ENCODE measurements at places on chromosomes 6 and 20.

DNA sequence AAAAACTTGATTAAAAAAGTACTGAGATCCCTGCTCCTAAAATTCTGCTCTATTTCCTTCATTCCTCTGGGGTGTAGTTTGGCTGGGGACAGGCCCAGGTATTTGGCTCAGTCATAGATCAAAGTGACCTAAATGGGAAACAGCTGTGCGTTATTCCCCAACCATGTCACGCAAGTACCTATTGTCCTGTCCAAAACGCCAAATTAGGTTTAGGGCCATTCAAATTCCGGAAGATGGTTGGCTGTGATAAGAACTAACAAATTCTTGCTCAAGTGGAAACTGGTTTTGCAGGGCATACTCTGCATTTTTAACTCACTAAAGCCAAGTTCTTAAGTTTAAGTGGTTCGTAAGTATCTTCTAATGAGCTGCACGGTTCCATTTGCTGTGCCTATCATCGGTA is 147.6 kb upstream of the TMEM170B start:
- DNase-seq = no peak

- no peak for DNase-seq
These were observed 55.7 kb upstream of the IPCEF1 start for GRCh38 chr6:154412106-154412820.

DNA sequence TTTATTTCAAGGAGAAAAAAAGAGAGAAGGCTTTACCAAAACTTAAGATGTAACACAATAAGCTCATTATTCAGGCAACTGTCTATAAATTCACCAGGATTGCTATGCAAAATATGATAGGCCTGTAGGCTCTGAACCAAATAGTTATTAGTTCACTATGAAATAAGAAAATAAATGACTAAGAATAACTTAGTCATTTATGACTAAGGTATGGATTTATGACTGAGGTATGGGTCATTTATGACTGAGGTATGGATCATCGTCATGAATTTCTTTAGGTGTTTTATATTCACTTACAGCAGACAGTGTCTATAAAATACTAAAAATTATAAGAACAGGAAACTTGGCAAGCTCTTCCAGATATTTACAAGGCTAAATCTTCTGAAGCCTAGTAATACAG is 52.1 kb upstream of the SNX9 start:
- DNase-seq = no peak

DNA sequence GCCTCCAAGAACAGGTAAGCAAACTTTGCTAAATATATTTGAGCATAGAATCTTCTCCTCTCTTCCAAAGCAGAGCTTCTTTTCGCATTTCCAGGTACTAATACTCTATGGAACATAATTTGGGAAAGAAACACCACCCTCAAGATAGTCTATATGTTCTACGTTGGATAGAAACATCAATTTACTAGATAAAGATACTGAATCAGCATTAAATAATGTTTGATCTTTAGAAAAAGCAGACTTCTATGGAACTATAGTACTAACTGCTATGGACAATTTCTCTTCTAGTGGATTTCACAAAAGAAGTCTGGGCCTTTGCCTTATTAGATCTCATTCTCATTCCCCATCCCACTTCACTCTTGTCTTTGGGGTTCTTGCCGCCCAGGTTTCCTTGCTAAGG is 103.0 kb downstream of the CDK19 start:
- no peak for DNase-seq

DNA sequence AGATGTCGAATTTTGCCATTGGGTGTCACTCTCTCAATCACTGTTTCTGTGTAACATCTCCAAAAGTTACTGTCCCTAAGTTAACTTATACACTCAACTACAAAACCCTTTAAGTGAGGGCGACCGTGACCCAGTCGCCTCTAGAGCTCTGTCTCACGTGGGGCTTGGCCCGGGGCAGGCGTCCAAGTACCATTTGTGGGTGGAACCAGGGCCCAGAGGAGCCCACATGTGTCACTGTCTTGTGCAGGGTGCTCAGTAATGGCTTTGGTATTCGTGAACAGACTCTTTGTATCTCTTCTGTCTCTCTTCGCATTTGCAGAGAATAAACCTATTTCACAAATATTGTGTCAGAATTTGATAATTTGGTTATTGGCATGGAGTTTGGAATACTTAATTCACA is 109.9 kb upstream of the THBS2 start:
- DNase-seq = no peak

- no peak for DNase-seq
These were observed 118.9 kb downstream of the ARMC2 start for GRCh38 chr6:108966855-108967755.
